ENCODE measurements at places on chromosomes 1 and 21.

DNA sequence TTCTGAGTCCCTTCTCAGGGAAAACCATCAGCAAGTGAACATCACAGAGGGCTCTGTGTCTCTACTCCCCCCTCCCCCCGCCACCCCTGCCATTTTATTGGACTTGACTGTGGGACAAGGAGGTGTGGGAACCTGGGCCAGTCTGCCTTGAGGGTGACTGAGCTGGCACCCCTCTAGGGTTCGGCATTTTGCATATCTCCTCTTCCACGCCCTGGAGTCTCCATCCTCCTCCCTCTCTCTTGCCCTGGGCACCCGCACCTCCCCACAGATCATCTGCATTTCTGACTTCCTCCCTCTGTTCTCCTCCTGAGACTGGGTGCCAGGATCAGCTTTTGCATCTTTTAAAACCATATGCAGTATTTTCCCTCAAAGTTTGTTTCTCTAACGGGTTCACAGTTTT is 107.1 kb upstream of the ERRFI1 start:
- DNase-seq = no peak

DNA sequence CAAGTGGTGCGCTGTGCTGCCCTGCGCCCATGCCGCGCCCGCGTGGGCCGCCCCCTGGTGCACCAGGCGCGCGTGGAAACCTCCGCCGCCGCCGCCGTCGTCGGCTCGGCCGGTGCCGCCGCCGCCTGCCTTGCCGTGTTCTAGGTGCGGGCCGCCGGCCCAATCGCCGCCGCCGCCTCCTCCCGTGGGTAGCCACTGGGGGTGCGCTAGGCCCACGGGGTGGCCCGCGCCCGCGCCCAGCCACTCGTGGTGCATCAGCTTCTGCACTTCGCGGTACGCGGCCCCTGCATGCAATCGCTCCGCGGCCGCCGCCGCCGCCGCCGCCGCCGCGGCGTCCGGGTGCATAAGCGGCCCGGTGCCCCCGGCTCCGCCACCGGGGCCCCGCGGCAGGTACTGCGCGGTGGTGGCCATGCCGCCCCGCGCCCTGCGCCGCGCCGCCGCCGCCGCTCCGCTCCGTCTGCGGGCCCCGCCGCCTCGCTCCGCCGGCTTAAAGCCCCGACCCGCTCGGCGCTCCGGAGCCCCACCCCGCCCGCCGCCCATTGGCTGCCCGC is at the start of gene POU3F1:
Gene POU3F1 (minus strand): TSS at position 461 of the 551 bp plus-strand sequence. CDS start 50 bp downstream, at position 411.
- DNase-seq = no peak

- no peak for DNase-seq
Observed at GRCh38 chr1:11648732-11649158, 5.5 kb downstream of the FBXO2 start.

DNA sequence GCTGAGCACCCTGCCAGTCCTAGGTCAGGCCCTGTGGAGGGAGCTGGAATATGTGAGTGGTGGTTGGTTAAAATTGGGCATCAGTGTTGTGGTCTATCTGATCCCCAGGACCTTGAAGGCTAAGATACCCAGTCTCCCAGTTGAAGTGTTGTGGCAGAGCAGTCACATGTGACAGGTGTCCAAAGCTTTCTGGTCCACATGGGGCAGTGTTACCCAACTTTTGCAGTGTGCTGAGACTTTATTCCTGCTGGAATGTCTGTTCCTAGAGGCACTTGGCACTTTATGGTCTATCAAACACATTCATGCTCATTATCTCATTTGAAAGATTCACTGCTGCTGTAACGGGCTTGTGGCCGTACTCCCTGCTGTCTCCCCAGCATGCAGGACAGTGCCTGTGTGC is 21.0 kb upstream of the LORICRIN start:
- DNase-seq = no peak

- DNase-seq = no peak
Observed at GRCh38 chr1:209829716-209830115, 1.9 kb downstream of the UTP25 start.

GRCh38 chr1:6596886-6597776 is 5.5 kb downstream of the KLHL21 start:
- DNase-seq = no peak

DNA sequence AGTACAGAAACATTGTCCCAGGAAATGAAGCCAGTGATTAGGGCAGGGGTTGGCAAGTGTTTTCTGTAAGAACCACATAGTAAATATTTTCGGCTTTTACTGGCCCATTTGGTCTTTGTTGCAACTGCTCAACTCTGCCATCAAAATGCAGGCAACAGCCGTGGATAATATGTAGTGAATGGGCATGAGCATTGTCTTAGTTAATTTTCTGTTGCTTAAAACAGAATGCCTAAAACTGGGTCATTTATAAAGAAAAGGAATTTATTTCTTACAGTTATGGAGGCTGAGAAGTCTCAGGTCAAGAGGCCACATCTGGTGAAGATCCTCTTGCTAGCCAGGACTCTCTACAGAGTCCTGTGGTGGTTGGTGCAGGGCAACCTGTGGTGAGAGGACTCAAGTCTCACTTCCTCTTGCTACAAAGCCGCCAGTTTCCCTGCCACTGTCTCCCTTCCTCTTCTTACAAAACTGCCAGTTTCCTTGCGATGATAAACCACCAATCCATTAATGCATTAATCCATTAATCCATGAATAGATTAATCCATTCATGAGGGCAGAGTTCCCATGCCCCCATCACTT is 166.4 kb downstream of the PSMG1 start:
- DNase-seq = no peak

All from AG09319 (cell line).